ENCODE measurements at places on chromosomes 12 and 14. TPM values are rescaled to one million over a fixed set of nuclear protein-coding genes. Genes with fewer than 3 reads are reported as not detected.

Gene AQP2
- total RNA-seq, result not detected

Gene C12orf50
- total RNA-seq, result not detected

Gene APOF
- not detected for total RNA-seq

GRCh38 chr12:97168804-97169203 lies 261.7 kb downstream of the NEDD1 start:
- no peak for DNase-seq
- H3K4me1 ChIP-seq, result no peaks in the 10 kb centered on the region
- peaks cover 10% of the 10 kb centered on the region for H3K27me3 ChIP-seq
- no peak overlapping the region for H3K27ac ChIP-seq
- no peak overlapping the region for H3K4me3 ChIP-seq

- H3K27ac ChIP-seq, result peak overlapping the region; percentile 82
- H3K27me3 ChIP-seq, result no peaks in the 10 kb centered on the region
- no peak for DNase-seq
- no peaks in the 10 kb centered on the region for H3K36me3 ChIP-seq
Measured at GRCh38 chr14:67586369-67586768, 13.7 kb downstream of the PIGH start.

Gene LRP1
- 11.6 TPM for total RNA-seq

DNA sequence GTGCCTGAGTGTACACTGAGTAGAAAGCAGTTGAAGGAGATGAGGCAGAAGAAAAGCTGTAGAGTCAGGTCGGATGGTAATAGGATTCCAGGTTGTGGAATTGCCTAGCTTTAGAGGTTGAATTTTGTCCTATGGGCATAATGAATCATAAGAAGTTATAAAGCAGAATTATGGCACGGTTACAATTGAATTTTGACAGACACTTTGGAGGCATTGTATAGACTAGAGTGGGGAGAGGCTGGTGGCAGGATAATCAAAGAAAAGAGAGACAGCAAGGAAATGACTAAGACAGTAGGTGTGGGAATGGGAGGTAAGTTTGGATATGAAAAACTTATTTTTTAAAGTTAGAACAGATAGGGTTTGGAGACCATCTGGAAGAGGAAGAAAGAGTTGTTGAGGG lies 102.6 kb downstream of the NTN4 start:
- no peak overlapping the region for H3K27ac ChIP-seq
- H3K27me3 ChIP-seq, result no peaks in the 10 kb centered on the region
- no peaks in the 10 kb centered on the region for H3K36me3 ChIP-seq
- H3K4me3 ChIP-seq, result no peak overlapping the region

GRCh38 chr14:55366271-55366670 lies 45.4 kb downstream of the ATG14 start:
- DNase-seq, result no peak
- H3K4me1 ChIP-seq, result peaks cover 10% of the 10 kb centered on the region
- peaks cover 7% of the 10 kb centered on the region for H3K36me3 ChIP-seq
- no peak overlapping the region for H3K4me3 ChIP-seq
- no peaks in the 10 kb centered on the region for H3K27me3 ChIP-seq

Gene GPR84
- 0.57 TPM for total RNA-seq

Gene ADSS1
- 2.9 TPM for total RNA-seq

DNA sequence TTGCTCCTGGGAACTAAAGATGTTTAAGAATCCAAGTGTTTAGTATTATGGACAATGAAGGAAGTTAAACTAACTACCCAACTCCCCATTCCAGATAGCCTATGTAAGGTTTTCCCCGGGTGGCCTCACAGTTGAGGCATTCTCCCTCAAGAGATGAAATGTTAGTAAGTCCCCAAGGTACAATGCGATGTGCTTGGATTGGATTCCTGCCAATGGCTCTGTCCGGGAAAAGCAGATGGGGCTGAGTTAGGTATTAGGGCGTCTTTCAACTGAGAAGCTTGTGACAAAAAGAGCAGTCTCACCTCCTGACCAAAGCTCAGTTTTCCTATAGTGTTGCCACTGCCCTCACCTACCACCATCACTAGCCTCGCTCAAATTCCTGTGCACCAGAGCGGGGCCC lies 64.8 kb upstream of the E2F7 start:
- no peaks in the 10 kb centered on the region for H3K4me1 ChIP-seq
- no peak overlapping the region for H3K27ac ChIP-seq
- peaks cover 3% of the 10 kb centered on the region for H3K27me3 ChIP-seq
- H3K36me3 ChIP-seq, result no peaks in the 10 kb centered on the region
- no peak overlapping the region for H3K4me3 ChIP-seq

DNA sequence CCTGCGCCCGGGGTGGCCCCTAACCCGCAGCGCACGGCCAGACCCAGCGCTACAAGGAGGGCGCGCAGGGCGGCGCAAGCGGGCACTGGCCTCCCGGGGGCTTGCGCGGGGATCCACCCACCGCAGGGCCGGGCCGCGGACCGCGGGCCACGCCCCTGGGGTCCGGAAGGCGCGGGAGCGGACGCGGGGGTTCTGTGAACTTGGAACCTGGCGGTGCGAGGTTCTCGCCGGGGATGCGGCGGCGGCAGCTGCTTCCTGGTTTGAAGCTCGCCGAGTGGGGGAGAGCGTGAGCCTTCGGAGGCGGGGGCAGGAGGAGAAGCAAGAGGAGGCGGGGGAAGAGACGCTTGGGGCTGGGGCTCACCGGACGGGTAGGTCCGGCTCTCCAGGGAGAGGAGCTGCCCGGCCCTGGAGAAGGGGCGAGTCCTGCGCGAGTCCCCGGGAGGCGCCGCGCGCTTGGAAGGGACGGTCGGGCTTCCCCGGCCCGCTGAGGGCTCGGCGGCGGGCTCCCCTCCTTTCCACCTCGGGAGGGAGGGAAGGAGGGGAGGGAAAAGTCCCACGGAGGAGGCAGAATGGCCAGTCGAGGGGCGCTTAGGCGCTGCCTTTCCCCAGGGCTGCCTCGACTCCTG lies at the start of gene PRKCH:
Gene PRKCH, plus strand, starts transcription at position 195 of the 626 bp plus-strand sequence. CDS start 523 bp downstream, outside the sequence.
- peak within 1 kb of the TSS; percentile 100 for H3K27ac ChIP-seq
- H3K4me1 ChIP-seq, result peaks cover 26% of the 10 kb centered on the region
- H3K27me3 ChIP-seq, result no peaks in the 10 kb centered on the region
- peak within 1 kb of the TSS; percentile 99 for H3K4me3 ChIP-seq
